ENCODE measurements at places on chromosomes 2 and 18.

DNA sequence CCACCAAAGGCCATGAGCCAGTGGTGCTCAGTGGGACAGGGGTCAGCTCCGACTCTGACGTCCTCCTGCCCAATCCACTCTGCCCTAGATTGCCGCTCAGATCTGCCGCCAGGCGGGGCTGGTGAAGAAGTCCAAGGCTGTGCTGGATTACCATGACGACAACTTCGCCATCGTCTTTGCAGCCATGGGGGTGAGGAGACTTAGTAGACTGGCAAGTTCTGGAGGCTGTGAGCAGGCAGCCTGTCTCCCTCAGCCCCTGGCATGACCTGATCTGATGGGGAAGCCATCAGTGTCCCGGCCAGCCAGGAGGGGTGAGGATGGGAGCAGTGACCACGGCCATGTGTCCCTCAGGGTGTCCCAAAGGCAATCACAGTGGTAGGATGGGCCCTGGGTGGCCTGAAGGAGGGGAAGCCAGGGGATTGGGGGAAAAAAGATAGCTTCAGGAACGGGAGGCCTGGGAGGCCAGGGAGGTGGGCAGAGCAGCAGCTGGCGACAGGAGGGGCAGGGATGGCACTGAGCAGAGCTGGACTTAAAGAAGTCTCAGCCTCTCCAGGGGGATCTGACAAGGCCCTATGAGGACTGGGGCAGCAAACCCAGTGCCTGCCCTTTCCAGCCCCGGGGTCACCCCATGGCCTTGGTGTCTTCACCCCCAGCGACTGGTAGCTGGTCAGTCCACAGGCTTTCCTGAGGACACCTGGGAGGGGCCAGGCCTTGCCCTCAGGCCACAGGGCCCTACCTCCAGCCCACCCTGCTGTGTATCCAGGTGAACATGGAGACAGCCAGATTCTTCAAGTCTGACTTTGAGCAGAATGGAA, 17.4 kb upstream of the ANKRD53 start:
- DNase-seq: no peak

DNA sequence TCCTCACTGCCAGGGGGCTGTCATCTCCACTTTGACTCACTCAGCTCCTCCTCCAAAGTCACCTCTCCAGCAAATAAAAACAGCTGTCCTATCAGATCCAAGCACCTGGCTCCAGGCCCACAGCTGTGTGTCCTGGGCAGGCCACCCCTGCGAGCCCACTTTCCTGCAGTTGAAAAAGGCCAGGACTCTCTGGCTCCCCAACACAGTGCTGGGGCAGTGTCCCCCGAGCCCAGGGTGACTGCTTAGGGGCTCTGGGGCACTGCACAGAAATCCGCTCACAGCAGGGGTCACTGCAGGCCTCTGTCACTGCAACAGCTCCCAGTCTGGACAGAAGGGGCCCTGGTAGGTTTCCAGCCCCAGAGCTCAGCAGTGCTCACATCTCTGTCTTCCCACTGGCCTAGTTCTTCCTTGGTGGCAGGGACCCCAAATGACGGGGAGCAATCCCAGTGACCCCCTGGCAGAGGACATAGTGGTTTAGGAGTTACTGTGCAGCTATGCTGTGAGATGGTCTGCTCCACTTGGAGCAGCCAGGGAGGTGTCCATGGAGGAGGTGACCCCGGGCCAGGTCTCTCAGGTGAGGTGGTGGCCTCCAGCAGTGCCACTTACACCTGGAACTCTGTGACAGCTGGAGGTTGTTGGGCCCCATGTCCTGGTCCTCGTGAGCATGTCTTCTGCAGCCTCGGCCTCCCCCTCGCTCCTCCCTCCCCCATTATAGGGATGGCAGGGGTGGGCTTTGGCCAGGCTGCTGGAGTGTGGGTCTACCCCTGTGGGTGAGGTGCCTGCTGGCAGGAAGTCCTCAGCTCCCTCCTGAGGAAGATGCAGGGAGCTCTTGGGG, 35.5 kb downstream of the HS6ST1 start:
- DNase-seq: no peak

- DNase-seq: no peak
These were observed 148.2 kb downstream of the GLI2 start for GRCh38 chr2:120883607-120884440.

DNA sequence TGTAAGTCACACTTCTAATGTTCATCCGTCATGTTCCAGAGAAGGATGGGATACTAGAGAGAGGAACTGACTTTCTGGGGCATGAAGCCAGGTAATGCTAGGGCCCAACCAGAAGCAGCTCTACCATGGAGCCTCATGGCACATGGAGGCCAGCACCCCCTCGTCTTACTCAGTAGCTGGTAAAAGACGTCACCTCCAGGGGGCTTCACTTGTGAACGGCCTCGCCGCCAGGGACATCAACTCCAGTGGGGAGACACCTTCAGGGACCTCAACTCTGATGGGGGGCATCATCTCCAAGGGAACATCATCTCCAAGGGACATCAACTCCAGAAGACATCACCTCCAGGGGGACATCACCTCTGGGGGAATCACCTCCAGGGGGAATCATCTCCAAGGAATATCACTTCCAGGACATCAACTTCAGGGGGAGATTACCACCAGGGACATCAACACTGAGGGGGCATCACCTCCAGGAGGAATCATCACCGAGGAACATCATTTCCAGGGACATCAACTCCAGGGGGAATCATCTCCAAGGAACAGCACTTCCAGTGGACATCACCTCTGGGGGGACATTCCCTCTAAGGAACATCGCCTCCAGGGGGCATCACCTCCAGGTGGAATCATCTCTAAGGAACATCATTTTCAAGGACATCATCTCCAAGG, 168.4 kb downstream of the NDUFA10 start:
- no peak for DNase-seq

GRCh38 chr2:72847534-72848315, 21.9 kb upstream of the EXOC6B start:
- no peak for DNase-seq

GRCh38 chr2:18319987-18320386, 240.5 kb downstream of the RDH14 start:
- no peak for DNase-seq

DNA sequence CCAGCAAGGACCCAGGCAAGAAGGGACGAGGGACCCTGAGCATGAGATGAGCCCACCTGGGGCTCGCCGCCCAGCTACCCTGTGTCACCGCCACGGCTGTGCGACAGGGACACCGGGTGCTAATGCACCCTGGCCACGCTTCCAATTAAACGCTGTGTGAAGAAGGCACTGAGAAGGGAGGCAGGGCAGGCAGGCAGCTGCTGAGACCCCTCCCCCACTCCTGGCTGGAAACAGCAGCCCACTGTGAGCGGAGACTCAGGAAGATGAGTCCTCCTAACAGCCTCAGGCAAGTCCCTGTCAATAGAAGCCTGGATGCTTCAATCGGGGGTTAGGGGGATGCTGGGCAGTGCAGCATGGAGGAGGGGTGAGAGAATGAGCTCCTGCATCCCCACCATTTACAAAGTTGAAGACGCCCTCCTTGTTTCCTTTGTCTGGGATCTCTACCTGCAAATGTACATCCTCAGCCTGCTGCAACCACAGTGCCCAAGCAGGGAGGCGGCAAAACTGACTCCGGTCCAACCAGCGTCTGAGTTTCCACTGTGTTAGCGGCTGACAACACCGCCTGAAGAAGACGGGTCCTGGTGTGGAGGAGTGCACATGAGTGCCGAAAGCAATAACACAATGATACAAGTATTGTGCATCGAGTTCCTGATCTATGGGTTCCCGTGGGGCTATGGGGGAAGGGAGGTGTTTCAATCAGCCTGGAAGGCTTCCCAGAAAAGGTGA, 12.8 kb downstream of the TMEM163 start:
- no peak for DNase-seq

- DNase-seq: no peak
These were observed 61.5 kb downstream of the VRK2 start for GRCh38 chr2:58107803-58108710.

- DNase-seq: no peak
These were observed 3.5 kb upstream of the CYS1 start for GRCh38 chr2:10083692-10084211.

DNA sequence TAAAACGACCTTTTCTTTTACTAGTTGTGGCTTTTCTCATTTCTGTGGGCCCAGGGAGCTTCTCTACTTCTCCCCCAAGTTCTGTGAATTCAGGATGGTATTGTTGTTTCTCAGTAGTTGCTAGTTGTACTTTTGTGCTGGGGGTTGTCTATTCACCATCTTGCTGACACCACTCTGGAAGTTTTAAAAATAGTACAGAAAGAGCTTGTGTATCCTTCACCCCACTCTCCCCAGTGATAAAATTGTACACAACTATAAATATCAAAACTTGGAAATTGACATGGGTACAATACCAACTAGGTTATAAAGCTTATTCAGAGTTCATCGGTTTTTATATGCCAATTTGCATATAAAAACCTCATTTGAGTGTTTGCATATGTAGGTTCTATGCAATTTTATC, 45.3 kb upstream of the REEP1 start:
- no peak for DNase-seq

- DNase-seq: no peak
These were observed 37.8 kb downstream of the SRSF7 start for GRCh38 chr2:38713338-38713737.

DNA sequence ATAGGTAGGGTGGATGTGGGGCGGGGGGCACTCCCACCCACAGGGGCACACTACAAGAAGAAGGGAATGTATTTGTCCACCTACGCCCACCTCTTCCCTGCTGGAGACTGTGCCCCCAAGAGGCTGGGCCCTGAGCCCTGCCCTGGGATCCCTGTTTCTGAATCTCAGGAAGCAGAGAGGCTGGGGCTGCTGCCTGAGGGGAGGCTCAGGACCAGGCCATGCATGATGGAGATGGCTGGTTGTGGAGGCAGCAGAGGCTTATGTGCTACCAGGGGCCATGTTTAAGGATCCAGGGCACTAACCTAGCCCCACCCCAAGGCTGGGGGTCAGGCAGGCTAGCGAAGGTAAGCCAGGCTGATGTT, 81.1 kb upstream of the OTOF start:
- DNase-seq: no peak

DNA sequence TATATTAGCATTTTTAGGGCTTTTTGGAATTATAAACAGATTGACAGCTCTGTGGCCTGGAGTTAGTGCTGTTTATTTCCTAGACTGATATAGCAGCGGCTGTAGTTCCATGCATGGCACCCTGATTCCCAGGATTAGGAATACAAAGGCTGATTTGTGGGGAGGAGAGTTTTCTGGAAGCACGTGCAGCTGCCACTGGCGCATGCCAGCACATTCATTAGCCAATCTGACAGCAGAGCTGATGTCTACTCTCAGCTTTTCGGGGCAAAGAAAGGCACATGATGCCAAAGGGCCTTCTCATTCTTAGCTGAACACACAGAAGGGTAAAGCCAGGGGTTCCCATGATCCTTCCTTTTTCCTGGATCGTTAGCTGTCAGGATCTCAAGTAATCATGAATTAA, 45.7 kb upstream of the RAPH1 start:
- DNase-seq: no peak

DNA sequence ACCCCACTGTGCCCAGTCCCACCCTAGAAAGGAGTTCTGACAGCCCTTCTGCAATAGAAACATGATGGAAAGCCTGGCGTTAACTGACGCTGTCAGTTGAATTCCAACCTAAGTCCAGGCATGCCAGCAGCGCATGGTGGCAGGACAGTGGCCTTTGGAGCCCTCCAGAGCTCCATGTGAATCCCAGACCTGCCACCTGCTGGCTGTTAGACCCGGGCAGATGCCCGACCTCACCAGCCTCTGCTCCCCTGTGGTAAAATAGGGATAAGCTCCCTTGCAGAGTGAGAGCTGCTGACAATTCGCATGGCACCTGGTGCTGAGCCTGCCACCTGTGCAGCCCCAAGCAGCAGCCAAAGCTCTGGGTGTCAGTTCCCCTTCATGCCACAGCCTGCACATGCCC, 138.6 kb downstream of the LOXHD1 start:
- DNase-seq: no peak

GRCh38 chr2:129502781-129503180, 476.7 kb upstream of the RAB6C start:
- no peak for DNase-seq

- DNase-seq: no peak
These were observed 27.0 kb downstream of the TFPI start for GRCh38 chr2:187527262-187527661.

DNA sequence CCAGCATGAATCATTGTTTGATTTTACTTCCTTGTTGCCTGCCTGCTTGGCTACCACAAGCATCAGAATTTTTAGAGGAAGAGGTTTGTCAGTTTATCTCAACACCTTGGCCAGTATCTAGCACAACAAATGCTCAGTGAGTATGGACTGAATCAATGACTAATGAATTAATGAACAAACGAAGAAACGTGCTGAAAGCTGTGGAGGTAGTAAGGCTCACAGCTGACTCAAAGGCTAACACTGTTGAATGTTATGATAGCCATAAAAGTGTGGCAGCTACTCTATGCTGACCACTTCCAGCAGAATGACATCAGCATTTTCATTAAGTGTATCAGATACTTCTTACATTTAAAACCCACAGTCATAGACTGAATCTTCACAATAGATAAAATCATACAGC, 543.4 kb downstream of the IRS1 start:
- DNase-seq: no peak

DNA sequence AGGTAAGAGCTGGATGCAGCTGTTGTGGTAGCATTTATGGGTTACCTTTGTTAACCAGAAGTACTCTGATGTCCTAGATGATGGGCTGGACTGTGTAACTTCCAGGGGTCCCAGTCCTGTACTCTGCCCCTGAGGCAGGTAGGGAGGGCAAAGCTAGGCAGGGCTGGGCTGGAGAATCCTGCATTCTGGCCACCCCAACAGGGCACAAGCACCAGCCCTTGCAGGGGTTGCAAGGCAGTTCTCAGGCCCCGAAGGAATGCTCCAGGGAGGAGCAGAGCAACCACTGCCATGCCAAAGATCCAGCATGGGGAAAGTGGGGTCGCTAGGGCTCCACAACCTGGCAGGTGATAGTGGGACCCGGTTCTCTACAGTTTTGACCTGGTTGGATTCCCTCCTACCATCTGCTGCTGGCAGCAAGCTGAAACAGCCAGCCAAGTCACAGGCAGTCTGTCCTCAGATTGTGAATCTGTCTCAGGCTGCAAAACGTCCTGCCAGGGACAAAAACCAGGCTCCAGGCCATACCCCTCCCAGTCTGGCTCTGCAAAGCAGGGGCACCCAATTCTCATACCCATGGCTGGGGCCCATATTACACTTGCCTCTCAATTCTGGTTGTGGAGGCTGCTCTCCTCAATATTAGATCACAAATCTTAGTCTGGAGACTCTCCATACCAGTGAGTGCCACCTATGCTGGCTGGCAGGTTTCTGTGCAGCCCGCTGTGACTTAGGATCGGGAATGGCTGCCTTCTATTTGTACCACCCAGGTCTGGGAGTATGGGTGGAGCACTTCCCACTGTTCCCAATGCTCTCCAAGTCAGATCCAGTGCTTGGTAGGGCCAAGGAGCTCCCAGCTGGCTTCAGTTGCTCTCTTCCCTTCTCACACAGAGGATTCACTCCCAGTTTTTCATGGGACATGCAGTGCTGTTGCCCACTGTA, 61.1 kb downstream of the SMCHD1 start:
- no peak for DNase-seq
